ENCODE measurements at places on chromosomes 13 and 19.

DNA sequence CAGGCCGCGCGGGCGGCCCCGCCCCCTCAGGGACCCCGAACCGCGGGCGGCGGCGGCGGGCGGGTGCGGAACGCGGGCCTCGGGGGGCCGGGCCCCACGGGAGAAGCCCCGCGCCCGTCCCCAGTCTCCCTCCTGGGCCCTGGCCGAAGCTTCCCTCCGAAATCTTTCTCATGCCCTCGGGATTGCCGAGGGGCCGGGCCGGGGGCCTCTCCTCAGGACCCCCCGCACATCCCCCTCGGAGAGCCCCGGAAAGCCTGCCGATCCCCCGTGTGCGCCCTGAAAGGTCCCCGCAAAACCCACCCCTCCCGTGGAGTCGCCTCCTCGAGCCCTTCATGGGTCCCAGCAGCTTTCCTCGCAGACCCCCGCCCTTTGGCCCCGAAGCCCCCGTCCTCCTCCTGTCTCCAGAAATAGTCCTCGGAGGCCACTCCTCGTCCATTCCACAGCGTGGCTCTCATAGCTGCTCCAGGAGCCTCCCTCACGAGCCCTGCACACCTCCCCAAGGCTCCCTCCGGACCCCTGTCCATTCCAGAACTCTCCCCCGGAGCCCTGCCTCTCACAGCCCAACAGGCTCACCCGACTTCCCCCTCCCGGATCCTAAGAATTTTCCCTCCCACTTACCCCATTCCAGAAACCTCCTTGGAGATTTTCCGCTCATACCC, 555 bp downstream of the SAMD4B start:
- no peak for DNase-seq

- no peak for DNase-seq
These were observed 3.1 kb downstream of the BCAT2 start for GRCh38 chr19:48807590-48808308.

DNA sequence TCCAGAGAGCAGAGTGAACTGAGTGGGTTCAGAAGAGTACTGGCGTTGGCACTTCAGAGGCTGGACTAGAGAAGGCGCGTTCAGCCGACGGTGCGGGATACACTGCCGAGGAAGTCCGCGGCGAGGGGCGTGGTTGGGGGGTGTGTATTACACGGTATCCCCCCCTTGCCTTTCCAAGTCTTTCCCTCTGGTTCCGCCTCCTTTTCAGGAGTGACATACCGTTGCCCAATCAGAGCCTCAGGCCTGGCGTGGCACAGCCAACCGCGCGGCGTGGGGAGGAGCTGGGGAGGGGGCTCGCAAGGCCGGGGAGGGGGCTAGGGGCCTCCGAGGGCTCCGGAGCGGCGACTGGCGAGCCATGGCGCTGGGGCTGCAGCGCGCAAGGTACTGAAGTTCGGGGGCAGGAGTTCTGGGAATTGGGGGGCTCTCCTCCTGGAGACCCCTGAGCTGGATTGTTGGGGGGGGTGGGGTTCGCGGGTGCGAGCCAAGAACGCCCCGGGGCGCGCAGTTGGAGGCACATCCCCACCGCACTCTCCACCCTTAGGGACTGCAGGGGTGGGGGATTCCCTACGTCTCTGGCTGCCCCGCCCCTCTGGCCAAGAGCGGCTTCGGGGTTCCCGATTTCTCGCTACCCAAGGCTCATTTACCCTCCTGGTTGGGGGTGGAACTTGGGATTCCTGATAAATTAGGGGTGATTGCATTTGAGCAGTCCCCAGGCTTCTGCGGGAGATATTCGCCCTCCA, at the start of gene HIF3A:
Gene HIF3A, plus strand, starts transcription at position 321 of the 740 bp plus-strand sequence. Its CDS starts 35 bp downstream, at position 356.
- no peak for DNase-seq

- DNase-seq, result no peak
These were observed 12.8 kb downstream of the ZNF791 start for GRCh38 chr19:12623361-12624031.

DNA sequence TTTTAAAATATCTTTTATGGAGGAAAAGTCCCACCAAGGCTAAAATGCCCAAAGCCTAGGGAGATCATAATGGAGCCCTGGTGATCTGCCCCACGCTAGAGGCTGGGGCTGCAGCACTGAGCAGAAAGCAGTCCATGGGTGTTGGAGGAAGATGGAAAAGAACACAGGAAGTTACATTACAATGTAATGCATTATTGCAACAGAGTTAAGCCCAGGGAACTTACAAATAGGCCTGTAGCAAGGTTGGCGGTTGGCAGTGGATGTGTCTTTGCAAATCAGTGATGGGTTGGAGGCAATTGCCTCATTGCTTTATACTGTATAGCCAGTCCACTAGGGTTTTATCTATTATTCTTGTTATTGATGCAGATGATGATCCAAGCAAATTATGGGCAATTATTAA, 399.9 kb downstream of the NDFIP2 start:
- no peak for DNase-seq

DNA sequence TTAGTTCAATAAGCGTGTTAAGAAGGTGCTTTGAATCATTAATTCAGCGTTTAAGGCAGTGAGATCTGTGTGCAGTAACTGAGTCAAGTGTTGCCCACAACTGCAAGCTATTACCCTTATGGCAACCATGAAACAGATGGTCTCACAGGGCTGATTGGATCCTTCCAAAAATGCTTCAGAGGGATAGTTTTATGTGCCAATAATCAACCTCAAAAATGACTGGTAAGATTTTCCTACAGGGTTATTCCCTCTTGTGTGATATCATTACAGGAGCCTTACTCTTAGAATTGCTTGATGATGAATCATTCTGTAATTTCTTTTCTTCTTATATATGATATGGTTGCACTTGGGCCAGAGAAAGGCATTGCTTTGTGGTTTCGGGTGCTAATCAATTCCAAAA, 1299.2 kb upstream of the ATXN8OS start:
- DNase-seq, result no peak

- DNase-seq, result no peak
These were observed 1.6 kb upstream of the AKAP11 start for GRCh38 chr13:42270160-42270856.

- DNase-seq, result peak; percentile 76
These were observed 101.4 kb downstream of the STK24 start for GRCh38 chr13:98475522-98475921.

GRCh38 chr13:66159511-66159910, 1070.6 kb downstream of the PCDH9 start:
- DNase-seq, result no peak

DNA sequence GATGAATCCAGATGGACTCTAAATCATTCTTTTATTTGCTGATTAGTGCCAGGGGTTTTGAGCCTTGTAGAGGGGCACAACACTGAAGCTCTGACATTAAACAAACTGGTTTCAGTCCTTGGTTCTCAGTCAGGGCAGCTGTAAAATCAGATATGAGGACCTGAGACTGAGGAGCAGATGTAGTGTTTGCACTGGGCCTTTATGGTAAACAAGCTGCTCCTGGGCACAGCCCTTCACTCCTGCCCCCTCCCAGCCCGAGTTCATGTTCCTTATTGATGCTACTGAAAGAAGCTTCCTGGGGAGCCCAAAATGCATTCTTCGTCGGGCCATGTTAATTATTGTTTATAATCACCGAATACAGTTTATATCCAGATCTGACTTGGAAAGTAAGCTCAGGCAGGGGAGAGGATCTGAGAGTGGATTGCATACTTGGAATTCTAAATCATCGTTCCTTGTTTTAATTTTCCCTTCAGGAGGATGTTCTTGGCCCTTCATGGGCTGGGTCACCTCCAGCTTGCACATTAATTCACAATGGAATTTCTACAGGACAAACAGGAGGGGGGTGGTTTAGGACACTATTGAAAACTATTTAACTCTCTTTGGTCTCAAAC, 213.5 kb downstream of the FGF9 start:
- no peak for DNase-seq

GRCh38 chr13:24228852-24229458, 68.4 kb downstream of the SPATA13 start:
- peak; percentile 51 for DNase-seq

- DNase-seq, result peak; percentile 59
These were observed 2.0 kb downstream of the FBL start for GRCh38 chr19:39843919-39844793.

DNA sequence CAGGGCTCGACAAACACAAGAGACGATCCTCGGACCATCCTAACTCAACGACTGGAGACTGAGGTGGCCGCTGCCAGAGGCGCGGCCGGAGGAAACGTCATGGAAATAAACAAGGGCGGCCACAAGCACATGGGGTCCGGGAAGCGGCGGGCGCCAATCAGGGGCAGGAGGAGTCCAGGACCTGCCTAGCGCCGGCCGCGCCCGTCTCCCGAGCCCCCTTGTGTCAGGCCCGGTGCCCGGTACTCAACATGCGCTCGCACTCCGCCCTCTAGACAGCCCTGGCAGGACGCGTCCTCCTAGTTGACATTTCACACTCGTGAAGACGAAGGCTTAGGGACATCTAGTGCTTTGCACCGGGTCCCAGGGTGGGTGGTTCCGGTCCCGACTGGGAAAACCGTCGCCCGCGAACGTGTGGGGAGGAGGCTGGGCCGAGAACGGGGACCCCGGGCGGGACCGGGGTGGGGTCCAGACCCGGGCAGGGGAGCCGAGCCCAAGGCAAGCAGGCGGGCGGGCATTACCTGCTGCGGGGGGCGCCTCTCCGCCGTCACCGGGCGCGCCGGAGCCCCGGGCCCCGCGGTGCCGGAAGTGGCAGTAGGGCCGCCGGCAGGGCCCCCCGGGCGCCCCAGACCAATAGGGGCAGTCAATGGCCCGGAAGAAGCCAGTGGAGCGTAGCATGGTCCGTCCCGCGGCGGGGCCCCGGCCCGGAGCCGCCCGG, 442 bp downstream of the REXO1 start:
- DNase-seq, result peak; percentile 55

DNA sequence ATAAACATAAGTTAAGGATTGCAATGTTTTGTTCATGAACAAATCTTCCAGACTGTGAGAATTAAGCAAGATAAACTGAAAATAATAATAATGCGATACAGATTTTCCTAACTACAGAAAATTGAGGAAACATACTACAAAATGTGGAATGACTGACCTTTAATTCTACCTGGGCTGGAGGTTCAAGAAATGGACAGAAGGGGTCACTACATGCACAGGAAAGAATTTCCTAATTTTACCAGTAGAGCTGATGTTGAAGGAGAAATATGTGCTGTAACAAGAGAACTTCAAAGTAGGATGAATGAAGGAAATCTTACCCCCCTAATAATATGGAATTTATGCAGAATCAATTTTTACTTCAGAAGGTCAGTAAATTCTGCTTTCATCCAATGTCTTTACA, 62.3 kb downstream of the ZNF627 start:
- DNase-seq, result peak; percentile 12

DNA sequence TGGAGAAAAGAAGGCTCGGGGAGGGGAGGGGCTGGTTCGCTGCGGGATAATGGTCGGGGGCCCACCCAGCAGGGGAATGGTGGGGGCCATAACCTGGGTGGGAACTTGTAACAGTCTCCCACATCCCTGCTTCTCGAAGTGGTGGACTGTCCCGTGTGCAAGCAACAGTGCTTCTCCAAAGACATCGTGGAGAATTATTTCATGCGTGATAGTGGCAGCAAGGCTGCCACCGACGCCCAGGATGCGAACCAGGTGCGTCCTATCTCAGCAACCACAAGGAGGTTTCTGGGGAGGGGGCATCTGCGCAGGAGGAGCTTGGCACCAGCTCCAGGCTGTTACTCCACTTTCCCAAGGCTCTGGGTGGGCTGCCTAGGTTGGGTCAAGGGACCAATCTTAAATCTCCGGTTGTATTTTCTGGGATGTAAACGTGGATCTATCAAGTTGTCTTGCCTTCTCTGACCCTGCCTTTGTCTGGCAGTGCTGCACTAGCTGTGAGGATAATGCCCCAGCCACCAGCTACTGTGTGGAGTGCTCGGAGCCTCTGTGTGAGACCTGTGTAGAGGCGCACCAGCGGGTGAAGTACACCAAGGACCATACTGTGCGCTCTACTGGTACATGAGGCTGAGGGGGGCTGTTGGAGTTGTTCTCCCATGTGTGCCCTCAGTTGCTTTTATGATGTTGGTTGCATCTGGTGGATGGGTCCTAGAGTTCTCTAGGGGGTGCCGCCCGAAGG, 1.6 kb downstream of the TRIM28 start:
- no peak for DNase-seq

- peak; percentile 88 for DNase-seq
These were observed 982 bp upstream of the DACT3 start for GRCh38 chr19:46661735-46662592.

DNA sequence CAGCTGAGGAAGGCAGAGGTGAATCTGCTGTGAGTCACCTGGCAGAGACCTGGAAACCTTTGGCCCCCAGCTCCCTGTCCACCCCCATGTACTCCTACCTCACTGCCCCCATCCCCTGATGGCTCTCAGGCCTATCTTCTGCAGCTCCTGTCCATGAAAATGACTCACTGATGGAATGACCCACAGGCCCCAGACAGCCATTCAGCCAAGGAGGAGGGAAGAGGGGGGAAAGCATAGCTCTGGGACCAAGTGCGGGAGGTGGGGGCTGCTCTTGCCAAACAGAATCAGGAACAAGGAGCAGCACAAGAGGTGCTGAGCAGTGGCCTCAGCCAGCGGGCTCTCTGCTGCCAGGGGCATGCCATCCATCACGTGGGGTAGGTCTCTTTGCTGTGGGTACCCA, 111.4 kb upstream of the C1QTNF9B start:
- DNase-seq, result no peak

GRCh38 chr19:49987159-49987698, 26.3 kb upstream of the SIGLEC11 start:
- peak; percentile 92 for DNase-seq

DNA sequence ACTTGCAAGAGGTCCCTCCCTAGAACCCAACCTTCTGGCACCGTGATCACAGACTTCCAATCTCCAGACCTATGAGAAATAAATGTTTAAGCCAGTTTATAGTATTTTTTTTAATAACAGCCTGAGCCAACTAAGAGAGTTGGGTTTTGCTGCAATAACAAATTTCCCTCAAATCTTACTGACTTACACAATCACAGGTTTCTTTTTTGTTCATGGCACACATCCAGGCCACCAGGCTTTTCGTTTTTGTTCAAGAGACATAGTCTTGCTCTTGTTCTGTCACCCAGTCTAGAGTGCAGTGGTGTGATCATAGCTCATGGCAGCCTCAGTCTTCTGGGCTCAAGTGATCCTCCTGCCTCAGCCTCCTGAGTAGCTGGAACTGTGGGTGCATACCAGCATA, 2.0 kb upstream of the SELENOV start:
- no peak for DNase-seq

DNA sequence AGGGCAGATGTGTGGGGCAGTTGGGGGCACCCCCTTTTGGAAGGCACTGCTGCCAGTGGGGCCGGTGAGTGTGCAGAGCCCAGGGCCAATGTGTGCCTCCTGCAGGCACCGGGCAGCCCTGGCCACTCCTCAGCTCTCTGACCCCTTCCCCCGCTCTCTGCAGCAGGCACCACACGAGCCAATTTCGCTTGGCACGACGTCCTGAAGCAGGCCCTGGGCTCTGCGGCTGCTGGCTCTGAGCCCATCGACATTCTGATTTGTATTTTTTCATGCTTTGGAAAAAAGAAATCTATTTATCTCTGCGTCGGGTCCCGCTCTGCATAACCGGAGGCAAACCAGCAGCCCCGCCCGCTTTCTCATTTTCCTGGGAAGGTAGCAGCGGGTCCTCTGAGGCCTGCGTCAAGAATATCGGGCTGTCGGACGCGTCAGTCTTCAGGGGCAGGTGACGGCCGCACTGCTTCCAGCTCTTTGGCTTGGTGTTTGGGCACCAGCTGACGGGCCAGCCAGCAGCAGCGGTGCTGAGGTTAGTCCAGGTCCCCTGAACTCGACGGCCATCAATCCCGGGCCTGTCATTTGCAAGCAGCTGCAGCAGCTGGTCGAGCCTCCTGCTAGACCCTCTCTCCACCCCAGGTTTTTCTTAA, 134.3 kb downstream of the KDM4B start:
- peak; percentile 30 for DNase-seq

Data from RPMI7951 (cell line).